ENCODE measurements at places on chromosomes 16 and 17.

- DNase-seq: peak; percentile 37
These were observed 948.7 kb downstream of the KCNJ2 start for GRCh38 chr17:71118039-71118438.

- DNase-seq: peak; percentile 10
These were observed 704 bp downstream of the ASIC2 start for GRCh38 chr17:33292201-33292980.

GRCh38 chr16:67773099-67773498, 33.3 kb downstream of the RANBP10 start:
- no peak for DNase-seq

- DNase-seq: no peak
These were observed 153.4 kb upstream of the DYNLRB2 start for GRCh38 chr16:80387318-80387921.

DNA sequence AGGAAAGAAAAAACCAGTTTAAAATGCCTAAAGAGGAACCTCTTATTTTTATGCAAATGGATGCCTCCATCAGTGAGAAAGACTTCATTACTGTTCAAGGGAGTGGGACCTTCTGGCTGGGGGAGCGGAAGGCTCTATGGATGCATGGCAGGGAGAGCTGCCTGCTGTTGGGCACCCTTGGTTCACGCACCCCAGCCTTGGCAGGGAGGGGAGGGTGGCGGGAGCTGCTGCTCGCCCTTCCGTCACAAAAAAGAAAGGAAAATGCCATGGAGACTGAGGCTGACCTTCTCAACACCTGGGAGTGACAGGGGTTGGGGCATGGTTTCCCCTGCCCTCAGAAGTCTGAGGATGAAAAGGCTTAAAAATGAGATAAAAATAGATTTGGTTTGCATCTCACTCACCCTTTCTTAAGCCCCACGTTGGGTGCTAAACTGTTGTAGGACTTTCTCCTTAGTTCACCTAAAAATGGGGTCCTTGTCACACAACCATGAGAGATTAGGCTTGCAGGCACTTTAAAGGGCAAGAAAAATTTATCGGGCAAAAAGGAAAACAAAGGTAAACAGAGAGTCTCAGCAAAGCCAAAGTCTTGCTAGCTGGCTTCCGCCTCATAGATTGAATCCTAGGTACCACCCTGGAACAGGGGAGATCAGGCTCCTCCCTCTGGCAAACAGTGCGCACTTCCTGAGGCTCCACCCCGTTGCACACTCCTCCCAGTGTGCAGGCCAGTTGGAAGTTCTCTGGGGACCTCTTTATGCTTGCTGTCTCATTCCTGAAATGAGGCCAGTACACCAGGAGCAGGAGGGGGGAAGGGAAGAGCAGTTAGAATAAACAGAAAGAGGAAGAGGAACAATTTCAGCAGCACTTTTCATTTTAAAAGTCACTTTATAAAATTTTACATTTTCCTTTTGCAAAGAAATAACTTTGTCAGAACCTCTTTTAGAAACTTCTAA, 31.6 kb downstream of the PHKB start:
- no peak for DNase-seq

DNA sequence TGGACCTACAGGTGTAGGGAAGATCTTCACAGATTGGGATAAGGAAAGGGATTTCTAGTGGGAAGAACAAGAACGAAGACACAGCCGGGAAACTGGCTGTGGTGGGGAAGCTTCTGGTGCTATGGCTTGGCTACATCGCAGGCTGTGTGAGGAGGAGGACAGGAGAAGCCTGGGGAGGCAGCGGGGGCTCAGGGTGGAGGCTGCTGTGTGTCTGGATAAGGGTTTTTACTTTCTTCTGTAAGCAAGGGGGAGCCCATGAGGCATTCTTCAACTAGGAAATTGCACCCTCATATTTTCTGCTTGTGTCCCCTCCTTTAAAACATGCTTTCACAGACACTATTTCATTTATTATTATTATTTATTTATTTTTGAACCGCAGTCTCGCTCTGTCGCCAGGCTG, 2.9 kb upstream of the RHBDF2 start:
- DNase-seq: no peak

- no peak for DNase-seq
These were observed 337.9 kb downstream of the GRIN2A start for GRCh38 chr16:9844361-9844760.

DNA sequence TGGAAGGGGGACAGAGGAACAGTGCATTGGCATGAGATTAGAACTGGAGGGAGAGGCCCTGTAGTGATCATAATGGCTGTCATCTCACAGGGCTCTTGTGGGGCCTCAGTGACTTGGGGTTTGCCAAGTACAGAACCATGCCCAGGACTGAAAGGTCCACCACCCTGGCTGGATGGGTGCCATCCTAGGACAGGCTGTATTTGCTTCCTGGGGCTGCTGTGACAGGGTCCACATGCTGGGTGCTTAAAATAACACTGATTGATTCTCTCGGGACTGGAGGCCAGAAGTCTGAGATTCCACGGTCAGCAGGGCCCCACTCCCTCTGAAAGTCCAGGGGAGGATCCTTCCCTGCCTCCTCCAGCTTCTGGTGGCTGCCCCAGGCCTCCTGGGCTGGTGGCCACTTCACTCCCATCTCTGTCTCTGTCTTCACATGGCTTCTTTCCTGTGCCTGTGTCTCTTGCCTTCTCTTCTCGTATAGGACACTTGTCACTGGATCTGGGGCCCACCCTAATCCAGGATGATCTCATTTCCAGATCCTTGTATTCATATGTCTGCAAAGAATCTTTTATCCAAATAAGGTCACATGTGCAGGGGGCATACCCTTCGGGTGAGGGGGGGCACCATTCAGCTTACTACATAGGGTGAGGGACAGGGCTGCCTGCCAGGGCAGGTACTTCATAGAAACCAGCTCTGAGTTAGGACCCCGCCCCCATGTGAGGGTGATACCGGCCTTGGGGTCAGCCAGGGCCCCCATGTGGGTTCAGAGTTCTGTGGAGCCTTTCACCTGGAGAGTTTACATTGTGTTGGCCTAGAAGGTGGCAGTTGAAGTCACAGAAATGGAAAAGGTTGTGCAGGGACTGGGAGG, 52.6 kb downstream of the USP22 start:
- DNase-seq: no peak

GRCh38 chr16:27722892-27723450, 173.0 kb downstream of the KATNIP start:
- DNase-seq: no peak

- no peak for DNase-seq
These were observed 778.6 kb downstream of the KCNJ2 start for GRCh38 chr17:70947636-70948565.

DNA sequence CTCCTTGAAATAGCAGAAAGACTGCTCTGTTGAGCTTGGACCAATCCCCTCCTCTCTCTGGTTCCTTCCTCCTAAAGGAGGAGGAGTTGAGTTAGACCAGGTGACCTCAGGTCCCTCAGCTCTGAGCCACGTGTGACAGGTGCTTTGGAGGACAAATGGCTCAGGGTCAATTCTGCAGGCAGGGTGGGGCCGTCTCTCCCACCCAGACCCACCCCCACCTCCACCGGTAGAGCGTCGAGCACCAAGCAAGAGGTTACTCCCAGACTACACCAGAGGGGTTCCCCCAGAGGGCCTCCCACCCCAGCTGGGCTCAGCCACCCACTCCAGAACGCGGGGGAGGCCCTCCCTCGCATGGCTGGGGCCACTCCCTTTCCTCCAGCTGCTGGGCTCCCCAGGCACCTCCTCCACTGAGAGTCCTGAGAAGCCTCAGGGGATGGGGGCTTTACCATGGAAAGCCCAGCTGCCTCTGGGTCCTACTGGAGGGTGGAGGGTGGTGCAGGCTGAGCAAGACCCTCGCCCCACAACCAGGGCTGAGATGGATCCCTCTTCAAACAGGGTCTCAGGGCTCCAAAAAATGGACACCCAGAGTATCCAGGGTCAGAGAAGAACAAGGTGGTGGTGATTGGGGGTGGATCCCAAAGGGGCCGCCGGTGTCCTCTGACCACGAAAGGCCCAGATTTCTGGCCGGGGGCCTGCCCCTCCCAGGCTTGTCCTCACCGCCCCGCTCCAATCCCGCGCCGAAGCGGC, 7.6 kb downstream of the MYO1C start:
- DNase-seq: peak; percentile 37

DNA sequence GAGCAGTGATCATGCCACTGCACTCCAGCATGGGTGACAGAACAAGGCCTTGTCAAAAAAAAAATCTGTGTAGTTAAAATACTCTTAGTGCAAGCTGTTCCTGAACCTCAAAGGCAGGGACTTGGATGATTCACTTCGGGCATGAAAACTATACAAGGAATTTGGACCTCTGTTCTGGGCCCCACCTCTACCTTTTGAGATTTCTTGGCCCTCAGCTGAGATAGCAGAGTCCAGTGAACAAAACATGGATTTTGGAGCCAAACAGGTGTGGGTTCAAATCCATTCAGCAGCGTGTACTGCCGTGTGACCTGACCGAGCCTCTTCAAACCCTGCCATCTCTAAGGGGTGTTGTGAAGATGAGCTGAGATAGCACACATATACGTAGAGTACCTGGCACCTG, 6.8 kb downstream of the SLC13A2 start:
- DNase-seq: no peak

DNA sequence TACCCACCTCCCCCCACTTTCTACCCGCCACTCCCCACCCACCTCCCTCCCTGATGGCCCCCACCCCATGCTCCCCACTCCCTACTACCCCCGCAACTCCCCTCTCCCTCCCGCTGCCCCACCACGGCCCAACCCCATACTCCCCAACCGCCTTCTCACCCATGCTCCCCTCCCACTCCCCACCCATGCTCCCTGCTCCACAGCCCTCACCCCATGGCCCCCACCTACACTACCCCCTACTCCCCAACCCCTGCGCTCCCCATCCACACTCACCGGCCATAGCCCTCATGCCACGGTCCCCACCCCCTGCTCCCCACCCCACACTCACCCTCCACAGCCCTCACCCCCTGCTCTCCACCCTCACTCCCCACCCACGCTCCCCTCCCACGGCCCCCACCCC, 13.9 kb downstream of the COTL1 start:
- DNase-seq: no peak

GRCh38 chr17:8488491-8488890, 52.8 kb downstream of the NDEL1 start:
- no peak for DNase-seq

- no peak for DNase-seq
These were observed 1156.7 kb upstream of the CDH8 start for GRCh38 chr16:63192980-63193379.

GRCh38 chr17:66582373-66583111, 252.4 kb upstream of the CACNG5 start:
- no peak for DNase-seq

DNA sequence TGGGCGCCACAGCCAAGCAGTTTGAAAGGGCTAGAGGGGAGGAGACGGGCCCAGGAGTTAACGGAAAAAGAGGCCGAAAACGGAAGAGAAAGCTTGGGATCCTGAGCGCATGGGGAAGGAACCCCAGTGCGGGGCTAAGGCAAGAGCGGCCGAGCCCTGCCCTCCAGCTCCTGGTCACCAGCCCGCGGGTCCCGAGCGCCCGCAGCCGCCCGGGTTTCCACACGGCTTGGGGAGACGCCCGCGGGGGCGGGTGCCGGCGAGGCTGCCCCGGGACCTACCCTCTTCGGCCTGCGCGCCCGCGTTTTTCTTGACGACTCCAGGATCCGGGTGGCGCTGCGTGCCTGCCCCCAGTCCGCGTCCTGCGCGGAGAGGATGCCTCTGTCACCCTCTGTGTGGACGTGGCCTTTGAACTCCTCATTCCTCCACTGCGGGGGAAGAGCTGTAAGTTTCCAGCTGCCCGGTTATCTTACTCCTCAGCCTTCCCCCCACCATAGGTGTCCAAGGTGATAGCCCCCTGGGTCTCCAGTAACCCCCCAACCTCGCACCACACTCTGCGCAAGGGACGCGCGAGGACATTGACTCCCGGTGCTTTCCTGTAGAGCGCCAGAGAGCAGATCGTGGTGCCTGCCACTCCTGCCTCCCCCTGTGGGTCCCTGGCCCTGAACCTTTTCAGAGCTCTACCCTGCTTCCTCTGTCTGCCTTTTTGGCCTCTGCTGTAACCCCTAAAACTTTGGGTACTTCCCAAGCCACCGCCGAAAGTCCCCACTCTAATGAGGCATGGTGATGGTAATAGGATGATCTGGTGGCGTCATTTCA, 1.7 kb upstream of the CDH11 start:
- DNase-seq: no peak

DNA sequence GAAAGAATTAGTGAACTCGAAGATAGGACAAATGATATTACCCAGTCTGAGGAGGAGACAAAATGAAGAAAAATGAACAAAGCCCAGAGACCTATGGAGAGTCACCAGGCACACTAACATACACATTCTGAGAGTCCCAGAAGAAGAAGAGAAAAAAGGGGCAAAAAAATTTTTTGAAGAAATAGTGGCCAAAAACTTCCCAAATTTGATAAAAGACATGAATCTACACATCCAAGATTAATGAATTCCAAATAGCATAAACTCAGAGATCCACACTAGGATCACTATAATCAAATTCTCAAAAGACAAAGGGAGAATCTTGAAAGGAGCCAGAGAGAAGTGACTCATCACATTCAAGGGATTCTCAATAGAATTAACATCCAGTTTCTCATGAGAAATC, 3.4 kb upstream of the OR4D1 start:
- DNase-seq: no peak

DNA sequence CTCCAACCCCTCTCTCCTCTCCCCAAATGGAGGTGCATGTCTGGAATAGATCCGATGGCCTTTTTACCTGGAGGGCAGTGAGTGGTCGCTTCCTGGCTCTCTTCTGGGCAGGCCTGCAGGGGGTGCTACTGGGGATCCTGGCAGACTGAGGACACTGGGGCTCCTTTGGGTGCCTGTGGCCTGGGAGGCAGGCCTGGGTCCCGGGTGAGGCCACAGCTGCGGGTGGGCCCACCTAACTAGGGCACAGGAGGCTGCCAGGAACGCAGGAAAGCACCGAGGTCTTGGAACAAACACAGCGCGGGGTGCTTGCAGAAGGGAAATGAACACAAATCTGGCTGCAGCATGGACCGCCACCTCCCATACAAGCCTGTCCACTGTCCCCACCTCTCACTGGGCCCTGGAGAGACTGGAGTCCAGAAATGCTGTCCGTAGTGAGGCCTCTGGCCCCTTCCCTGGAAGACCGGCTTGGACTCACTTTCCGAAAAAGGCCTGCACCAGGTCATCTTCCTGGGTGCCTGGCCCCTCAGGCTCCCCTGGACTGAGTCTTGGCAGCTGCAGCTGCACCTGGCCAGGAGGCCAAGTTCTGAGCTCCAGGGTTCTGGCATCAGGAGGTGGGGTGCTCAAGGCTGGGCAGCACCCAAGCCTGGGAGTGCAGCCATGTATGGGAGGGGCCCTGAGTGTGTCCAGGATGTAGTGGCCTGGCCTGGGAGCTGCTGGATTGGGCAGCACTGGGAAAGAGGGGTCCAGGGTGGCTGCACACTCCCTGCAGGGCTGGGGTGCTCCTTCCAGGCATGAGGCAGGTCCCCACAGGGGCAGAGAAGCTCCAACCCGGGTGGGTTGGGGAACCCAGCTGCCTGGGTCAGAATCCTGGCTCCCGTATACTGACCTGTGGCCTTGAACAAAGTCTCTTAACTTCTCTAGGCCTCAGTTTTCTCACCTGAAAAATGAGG, 195.1 kb downstream of the IRF8 start:
- DNase-seq: no peak
